ENCODE measurements at places on chromosomes 12 and 14.

GRCh38 chr12:24281341-24281740, 331.9 kb upstream of the SOX5 start:
- DNase-seq: no peak

- DNase-seq: no peak
These were observed 95.1 kb downstream of the RPAP3 start for GRCh38 chr12:47610686-47611252.

GRCh38 chr14:102622262-102622885, 29.9 kb downstream of the RCOR1 start:
- DNase-seq: no peak

- peak; percentile 57 for DNase-seq
These were observed 723.4 kb upstream of the MDGA2 start for GRCh38 chr14:48398675-48399282.

- no peak for DNase-seq
These were observed 57.0 kb downstream of the CCDC88C start for GRCh38 chr14:91360490-91361232.

DNA sequence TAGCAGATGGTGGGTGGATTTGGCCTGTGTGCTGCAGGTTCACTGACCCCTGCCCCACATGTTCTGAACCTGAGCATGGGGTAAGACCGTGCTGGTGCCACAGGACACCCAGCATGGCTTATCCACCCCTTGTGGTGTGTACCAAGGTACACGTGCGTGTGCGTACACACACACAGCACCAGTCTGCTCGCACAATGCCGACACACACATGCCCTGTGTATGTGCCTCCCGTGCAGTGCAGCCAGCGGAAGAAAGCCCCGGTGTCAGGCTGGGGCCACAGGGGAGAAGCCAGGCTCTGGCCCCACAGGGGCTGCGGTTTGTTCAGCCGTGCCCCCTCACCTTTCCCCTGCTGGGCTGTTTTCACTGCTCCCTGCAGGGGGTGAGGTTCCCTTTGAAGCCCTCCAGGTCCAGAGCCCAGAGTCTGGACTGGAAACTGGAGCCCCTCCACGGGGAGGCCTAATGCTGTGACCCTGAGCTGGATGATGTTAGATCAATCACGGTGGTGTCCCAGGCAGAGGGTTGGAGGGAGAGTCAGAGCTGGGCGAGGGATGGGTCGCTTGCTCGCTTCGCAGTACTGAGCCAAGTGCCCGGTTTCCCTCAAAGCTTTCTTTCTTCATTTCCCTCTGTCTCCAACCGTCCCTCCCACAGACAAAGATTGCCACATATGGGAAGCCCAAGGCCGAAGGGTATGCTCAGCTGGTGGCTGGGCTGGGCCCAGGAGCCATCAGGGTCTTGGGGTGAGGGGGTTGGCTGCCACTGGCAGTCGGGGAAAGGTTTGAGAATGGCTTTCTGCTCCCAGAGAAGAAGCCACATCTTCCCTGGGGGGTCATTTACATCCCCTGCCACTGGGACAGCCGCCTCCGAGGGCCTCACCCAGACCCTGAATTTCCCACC, 6.2 kb downstream of the DTX1 start:
- DNase-seq: peak; percentile 82

DNA sequence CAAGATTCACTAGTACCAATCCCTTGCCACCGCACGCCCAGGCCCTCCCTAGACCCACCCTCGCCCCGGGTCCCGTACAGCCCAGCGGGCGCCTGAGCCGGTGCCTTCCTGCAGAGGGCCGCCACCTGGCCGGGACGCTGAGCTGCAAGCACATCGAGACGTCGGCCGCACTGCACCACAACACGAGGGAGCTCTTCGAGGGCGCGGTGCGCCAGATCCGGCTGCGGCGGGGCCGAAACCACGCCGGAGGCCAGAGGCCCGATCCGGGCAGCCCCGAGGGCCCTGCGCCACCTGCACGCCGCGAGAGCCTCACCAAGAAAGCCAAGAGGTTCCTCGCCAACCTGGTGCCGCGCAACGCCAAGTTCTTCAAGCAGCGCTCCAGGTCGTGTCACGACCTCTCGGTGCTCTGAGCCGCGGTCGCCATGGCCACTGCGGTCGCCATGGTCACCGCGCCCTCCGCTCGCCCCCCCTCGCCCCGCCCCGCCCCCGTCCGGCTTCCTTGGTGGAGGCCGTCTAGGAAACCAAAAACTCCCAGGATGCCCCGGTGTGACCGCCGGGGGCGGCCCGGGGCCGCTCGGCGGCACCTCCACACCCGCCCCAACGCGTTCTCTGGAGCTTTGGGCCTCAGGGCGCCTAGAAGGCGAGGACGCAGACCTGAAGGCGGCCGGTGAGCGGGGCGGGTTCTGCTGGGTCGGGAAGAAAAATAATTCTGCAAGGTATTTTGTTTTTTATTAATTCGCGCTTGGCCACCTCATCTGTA, 3.7 kb downstream of the REM2 start:
- DNase-seq: peak; percentile 87
